Activated naive CD4-positive, alpha-beta T cell treated with anti-CD3 and anti-CD28 coated beads, Interleukin-2, amount 50 U/mL, for 16 hours (primary cell): ENCODE measurements at places on chromosomes 12 and 14.
A peak's percentile ranks its signal among the peaks of the same experiment; 100 is the strongest.

GRCh38 chr12:39873065-39873464, 232.8 kb downstream of the SLC2A13 start:
- no peak for DNase-seq

DNA sequence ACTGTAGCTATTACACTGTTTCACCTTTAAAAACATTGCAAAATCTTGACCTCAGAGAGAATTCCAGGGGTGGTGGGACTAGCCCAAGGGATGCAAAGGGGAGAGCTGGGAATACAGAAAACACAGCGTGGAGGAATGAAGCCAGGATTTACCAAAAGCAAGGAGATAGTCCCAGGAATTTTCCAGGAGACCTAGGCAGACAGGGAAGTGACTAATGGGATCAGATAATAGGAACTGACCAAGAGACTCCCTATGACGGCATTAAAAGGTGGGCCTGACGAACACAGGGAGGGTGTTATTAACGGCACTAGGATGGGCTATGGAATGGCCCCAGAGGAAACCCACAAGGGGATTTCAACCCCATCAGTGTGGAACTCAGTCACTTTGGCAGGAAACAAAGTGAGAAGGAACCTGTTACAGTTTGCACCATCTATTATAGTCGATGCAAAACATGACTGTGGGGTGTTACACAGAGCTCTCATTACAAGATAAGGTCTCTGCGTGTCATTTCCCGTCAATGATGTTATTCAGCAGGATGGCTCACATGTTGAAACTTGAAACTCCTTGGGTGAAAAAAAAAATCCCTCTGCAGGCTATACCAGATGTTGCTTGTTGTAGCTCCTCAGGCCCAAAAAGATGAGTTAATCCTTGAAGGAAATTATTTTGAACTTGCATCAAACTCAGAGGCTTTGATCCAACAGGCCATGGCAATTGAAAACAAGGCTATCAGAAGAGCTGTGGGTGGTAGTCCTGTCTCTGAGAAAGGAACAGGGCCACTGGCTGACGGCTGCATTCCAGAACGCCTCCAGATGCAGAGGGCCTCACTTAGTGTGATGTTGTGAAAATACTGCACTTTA, 58.7 kb downstream of the DRAM1 start:
- DNase-seq, result no peak

DNA sequence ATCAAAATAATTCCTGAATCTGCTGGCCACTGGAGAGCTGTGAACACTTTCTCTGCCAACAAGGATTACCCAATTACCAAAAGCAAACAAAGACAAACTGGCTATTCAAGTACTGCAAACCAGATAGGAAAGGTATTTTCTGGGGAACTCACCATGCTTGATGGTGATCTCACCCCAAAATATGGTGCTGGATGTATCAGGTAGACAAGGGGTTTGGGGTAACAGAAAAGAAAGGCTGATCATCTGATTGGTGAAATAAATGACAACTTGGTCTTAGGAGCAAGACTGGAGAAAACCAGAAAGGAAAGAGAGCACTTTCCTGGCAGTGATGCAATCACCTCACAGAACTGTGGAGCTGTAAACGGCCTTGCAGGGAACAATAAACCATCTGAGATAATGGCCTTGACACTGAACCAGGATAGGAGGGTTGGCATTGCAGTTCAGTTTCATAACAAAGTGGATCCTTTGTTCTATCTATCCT, 31.0 kb upstream of the NPFF start:
- no peak for DNase-seq

GRCh38 chr14:38718519-38718918, 384.5 kb downstream of the SEC23A start:
- DNase-seq, result no peak

DNA sequence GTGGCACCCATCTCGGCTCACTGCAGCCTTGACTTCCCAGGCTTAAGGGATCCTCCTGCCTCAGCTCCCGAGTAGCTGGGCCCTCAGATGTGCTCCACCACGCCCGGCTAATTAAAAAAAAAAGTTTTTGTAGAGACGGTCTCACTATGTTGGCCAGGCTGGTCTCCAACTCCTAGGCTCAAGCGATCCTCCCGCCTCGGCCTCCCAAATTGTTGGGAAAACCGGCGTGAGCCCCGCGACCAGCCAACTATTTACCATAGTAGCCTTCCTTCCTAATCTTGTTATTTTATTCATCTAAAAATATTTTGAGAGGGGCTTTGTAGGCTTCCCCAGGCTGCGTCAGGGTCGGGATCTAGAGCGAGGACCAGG, 25.4 kb upstream of the YY1 start:
- no peak for DNase-seq

DNA sequence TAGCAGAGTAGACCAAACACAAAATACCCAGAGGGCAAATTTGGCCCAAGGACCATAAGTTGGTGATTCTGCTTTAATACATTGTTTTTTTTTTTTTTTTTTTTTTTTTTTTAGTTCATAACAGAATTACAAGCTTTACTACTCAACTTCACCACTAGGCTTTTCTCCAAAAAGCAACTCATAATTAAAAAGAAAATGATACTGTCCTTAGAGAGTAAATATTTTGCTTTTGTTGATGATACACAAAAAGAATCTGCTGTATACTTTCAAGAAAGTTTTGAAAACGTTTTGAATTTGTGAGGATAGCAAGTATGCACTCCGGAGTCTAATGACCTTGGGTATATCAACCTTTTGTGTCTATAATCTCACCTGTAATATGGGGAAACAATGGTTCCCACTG, 68.9 kb upstream of the LMO3 start:
- DNase-seq, result no peak

DNA sequence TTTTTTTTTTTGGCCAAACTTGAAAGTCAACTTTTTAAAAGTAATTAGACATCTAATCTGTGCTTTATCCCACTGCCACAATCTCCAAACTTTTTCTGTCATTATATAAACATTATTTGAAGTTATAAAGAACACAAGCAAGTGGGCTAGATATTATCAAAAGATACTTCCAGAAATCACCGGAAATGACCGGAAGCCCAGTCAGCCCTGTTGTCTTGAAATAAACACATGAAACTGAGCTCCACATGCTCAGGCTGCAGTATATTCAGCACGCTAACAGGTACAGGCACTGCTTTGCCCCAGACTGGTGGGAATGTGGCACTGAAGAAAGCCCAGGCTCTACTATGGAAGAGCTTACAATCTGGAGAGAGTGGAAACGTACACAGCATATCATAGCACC, 158.9 kb upstream of the PLEKHG7 start:
- DNase-seq, result no peak

DNA sequence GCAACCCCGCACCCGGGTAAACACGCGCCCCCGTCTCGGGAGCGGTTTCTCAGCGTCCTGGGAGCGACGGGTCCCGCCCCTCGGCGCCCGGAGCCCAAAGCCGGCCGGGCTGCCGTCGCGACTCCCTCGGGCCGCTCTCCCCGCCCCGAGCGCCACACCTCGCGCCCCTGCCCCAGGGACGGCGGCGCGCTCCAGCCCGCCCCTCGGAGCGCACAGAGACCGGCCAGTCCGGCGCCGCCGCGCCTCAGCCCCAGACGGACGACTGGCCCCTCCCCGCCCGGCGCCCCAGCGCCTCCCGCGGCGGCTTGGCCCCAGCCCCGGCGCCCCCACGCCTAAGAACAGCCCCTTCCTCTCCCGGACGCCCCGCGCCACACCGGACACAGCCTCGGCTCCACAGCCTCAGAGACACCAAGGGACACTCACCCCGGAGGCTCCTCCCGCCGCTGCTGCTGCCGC, 411 bp downstream of the BTBD7 start:
- DNase-seq, result peak; percentile 26

GRCh38 chr12:93778306-93778705, 101.1 kb downstream of the CRADD start:
- no peak for DNase-seq

GRCh38 chr12:125029761-125030358, 35.4 kb upstream of the AACS start:
- no peak for DNase-seq

- no peak for DNase-seq
Measured at GRCh38 chr12:12872934-12873275, 18.5 kb upstream of the GPRC5A start.

- DNase-seq, result no peak
Measured at GRCh38 chr12:27107986-27108385, 25.6 kb upstream of the C12orf71 start.

DNA sequence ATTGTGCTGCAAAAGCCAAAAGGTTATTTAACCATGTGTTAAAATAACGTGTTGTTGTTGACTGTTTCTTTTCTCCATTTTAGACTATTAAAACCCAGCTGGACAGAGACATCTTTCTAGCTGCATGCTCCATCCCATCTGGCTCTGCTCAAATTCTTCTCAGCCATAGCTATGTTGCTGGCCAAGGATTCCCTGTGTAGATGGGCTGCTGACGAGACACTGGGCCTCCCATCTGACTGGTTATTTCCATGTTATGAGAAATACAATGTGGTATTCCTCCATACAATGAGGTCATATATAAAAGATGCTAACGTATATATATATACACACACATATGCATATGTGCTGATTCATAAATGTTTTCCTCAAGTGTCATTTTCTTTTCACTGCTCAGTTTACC, 30.1 kb downstream of the MED13L start:
- no peak for DNase-seq

DNA sequence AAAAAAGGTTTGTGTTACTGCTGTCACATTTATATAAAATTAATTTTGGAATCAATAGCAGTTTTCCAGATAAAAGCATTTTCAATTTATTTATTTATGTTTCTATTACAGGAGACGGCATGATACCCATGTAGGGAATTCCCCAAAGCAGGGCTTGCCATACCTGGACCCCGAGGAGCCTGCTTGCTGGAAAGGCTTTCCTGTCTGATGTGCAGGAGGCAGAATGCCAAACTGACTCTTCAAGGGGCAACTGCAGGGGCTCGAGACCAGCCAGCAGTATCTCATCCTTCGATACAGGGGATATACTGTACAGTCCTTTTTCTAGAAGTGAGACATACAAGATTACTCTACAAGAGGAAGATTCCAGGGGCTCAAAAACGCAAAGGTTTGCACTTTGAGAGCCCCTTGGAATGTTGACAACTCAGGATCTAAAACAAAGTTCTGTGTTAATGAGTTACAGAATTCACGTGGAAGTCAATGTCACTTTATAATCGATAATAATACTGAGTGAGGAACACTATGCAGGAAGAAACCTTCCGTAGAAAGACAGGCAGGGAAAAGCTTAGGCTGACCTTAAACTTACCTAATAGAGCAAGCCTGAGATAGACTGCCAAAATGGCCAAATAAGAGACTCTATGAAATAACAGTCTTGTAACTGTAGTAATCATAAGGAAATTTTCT, 38.6 kb downstream of the ZNF664 start:
- DNase-seq, result no peak

- no peak for DNase-seq
Measured at GRCh38 chr14:72605096-72605920, 288.6 kb downstream of the DPF3 start.

DNA sequence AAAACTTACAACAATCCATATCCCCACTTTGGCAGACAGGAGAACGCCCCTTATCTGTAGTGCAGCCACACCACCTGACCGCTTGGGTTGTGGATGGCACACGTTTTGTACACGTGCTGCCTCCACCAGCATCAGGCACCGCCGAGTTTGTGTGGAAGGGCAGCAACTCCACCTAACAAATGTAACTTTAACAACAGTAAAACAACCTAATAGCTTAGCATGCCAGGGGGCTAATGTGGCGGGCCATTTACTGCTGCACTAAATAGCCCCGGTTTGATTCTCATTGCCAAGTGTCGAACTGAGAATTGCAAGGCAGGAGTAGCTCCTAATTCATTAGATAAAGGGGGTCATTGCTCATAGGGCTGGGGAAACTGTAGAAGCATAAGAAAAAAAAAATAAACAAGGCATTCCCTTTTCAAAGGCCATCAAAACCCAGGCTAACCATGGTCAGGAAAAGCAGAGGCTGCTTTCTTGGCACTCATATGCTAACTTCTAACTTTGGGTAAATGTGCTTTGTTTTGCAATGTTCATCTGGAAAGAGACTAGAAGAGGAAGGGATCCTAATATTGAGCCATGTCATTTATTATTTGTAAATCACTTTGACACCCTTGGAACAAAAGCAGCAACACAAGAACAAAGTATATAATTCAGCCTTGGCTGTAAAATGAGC, 279.7 kb upstream of the SOX5 start:
- no peak for DNase-seq

GRCh38 chr12:12734054-12734453, 16.9 kb downstream of the CDKN1B start:
- no peak for DNase-seq

GRCh38 chr12:44077294-44077693, 241.4 kb downstream of the TMEM117 start:
- DNase-seq, result no peak

GRCh38 chr14:79037593-79037992, 867.4 kb downstream of the NRXN3 start:
- no peak for DNase-seq

DNA sequence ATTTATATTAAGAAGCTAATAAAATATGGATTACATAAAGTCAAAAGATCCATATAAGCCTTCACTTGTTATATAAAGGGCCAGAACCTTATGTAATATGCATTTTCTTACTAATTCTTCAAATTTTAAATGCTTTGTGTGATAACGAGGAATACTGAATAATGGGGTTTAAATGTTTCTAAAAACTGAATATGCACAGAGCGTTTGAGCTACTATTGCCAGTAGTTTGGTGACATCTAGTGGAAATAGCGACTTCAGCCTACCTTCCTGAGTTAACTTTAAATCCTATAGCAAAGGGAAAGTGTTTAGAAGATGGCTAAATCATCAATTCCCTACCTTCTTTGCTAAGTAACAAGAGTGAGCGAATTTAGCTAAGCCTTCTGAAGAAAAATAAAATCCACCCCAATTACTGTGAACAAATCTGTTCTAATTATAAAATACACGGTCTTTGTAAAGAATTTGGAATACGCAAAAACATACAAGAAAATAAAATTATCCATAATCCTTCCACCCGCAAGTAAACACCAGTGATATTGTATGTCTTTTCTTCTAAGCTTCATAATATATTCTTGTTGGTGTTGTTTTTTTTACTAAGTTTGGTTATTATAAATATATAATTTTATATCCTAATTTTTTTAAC, 115.5 kb upstream of the G2E3 start:
- no peak for DNase-seq

- DNase-seq, result no peak
Measured at GRCh38 chr14:77290705-77291104, 19.7 kb upstream of the NGB start.

DNA sequence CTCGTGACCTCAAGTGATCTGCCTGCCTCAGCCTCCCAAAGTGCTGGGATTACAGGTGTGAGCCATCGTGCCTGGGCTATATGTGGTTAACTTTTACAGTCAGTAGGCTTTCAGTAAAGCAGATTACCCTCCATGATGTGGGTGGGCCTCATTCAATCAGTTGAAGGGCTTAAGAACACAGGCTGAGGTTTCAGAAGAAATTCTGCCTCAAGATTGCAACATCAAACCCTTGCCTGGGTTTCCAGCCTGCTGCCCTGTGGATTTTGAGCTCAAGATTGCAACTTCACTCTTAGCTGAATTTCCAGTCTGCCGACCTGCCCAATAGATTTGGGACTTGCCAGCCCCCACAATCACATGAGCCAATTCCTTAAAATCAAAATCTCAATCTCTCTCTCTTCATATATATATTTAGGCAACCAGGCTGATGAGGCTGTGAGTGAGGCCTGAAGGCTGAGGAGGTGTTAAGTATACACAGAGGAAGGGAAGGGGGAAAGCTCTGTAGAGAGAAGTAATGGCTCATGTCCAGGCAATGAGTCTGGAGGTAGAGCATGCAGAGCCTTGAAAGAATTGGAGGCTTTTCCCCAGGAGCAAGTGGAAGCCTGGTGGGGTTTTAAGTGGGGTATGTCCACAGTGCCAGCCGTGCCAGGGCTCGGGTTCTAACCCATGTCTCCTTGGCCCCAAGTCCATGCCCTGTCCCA, 33.3 kb upstream of the ACTN1 start:
- no peak for DNase-seq

- no peak for DNase-seq
Measured at GRCh38 chr14:54355698-54356097, 41.1 kb upstream of the CDKN3 start.
